Stimulated activated CD4-positive, alpha-beta T cell treated with anti-CD3 and anti-CD28 coated beads, Interleukin-12 subunit alpha, Interleukin-12 subunit beta, amount 100 ng/mL, for 24 hours (primary cell): ENCODE measurements at places on chromosomes 2 and 18.

DNA sequence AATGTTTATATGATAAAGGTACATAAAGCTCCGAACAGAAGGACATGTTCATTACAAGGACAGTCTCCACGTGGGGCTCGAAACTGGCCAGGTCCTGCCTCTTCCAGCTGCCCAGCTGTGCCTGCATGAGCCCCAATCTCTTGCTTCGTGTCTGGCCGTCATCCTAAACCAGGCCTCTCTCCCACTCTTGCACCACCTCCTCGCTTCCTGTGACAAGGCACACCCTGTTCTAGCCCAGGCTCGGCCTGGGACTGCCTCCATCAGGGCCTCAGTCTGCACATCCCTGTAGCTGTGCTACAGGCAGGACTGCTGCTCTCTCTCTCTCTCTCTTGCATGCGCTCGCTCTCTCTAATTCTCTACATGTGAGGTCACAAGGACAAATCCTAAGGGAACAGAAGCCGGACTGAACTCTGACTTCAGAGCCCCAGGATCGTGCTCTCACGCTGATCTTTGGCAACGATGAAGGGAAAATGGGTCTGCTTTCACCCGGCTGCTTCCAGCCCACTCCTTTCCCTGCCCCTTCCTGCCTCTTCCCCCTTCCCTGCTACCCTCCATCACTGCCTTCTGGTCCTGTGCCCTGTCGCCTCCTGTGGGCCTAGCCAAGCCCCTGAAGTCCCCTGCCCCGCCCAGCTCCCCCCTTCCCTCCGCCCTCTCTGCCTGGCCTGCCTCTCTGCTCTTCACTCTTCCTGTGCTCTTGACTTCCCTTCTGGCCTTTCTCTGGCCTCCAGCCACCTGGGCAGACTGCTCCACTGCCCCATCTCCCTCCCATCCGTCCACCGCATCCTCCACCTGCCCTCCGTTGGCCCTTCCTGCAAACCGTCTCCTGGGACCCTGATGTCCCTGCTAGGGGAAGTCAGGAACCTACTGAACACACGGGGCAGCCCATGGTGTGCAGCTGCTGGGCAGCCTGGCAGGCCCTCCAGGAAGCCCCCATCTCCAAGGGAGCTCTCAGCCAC, 7.8 kb upstream of the GPR55 start:
- no peak for DNase-seq

DNA sequence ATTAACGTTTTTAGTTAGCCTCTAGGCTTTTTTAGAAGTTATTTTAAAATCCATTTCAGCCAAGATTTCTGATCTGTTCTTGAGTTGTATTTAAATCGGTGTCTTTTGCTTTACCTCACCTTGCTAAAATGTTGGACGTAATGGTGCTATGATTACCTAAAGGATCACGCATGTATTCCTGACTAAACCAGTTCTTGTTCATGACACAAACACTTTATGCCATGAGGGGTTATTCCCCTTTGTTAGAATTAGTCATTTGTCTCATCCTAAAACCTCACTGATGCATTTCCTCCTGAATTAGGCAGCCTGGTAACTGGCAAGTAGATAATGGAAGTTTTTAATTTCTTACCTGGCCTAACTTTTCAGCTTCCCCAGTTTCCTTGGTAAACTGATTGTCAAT, 185.4 kb upstream of the TANK start:
- no peak for DNase-seq

DNA sequence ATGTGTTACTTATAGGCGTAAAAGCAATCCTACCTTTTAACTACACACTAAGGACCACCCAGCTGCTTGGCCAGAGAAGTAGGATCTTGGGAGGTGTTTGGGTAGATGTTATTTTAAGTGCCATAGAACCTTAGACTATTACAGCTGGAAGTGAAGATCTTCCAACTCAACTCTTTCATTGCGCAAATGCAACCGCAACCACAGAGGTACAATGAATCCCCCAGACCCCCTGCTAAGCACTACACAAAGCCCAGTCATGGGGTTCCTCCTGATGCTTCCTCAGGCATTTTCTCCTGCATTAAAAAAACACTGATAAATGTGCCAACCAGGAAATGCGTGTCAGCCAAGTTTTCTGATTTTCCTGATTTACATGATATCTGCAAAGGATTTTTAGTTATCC, 246.0 kb downstream of the LRRTM1 start:
- DNase-seq: no peak

GRCh38 chr2:96868555-96869280, 1.2 kb downstream of the SEMA4C start:
- peak; percentile 65 for DNase-seq

GRCh38 chr2:21627938-21628337, 504.2 kb downstream of the TDRD15 start:
- DNase-seq: no peak

- no peak for DNase-seq
Observed at GRCh38 chr2:233840520-233840919, 13.8 kb downstream of the HJURP start.

DNA sequence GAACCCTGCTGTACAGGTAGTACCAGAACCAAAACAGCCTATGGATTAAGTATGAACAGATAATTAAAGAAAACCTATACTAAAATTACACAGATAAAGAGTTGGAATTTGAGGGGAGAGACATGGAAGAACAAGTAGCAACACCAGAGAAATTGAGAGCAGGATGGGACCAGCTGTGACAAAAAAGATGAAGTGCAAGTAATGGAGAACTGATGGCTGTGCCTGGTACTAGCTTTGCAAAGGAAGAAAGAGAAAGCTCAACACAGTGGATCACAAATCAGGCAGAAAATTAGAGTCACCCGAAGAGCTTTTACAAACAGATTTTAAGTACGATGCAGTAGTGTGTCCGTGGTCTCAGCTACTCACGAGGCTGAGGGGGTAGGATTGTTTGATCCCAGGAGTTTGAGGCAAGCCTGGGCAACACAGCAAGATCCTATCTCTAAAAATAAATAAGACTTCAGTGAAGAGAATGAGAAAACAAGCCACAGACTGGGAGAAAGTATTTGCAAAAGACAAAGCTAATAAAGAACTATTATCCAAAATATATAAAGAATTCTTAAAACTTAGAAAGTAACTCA, 46.5 kb downstream of the CUL3 start:
- DNase-seq: no peak

GRCh38 chr2:128308284-128308731, 10.4 kb downstream of the HS6ST1 start:
- no peak for DNase-seq

DNA sequence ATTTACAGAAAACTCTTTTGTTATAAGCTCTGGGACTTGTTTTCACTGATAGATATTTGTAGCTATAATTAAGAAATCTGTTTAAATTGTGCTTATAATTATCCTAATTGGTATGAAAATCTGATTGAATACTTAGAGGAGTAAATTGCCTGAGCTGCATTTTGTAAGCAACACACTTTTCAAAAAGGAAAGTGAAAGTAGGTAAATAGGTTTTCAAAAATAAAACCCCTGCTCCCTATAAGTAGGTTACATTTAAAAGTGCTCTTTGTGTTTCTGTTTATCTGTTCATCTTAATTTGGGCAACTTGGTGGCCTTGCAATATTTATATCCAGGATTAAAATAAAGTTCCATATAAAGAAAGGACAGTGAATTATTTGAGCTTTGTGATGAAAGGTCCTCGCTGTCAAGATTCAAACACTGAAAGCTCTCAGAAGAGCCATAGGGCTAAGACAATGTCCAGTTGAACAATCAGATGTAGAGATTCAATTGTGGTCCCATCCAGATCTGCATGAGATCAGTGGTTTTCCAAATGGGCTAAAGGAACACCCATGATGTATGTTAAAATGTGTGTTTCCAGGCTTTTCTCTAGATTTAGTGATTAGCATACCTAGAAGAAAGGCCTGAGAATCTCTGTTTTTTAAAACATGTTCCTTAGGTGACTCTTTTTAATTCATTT, 371.6 kb downstream of the RPRM start:
- DNase-seq: no peak

- no peak for DNase-seq
Observed at GRCh38 chr2:146413086-146413610, 1431.7 kb upstream of the ACVR2A start.
